ENCODE measurements at places on chromosomes 1 and 21.

DNA sequence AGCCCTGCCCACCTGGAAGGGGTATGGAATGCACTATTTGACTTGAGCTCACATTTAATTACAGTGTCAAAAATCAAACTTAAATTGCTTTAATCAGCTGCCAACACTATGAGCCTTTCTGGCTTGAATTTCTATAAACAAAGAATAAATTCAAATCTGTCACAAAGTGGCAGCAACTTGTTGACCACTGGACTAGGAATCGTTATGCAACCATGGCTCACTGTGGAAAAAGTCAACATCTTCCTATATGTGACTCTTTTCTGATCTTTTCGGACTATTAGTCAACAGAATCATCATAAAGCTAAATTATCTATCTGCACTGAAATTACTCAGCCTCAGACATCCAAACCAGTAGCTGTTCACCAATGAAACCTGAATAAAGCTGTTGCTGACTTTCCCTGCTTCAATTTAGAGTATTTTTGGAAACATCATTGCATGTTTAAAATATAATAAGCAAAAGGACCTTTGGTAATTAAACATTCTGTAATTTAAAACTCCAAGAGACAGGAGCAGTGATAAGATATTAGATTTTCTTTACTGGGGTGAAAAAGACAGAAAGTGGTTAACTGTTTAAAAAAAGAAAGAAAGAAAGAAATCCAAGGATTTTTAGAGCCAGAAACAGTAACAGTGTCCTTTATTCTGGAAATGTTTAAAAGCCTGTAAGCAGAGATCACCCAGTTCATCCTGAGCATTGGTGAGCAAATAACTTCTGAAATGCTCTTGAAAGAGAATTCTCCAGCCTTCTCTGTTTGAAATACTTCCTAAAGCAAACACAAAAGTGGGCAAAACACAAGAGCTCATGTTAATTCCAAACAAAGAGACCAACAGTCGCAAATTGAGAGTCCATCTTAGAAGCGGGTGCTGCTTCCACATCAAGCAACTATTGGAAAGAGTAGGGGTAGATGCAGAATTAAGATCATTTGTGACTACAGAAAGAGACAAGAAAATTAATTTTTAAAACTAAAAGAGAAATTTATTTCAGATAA lies 26.2 kb upstream of the ERG start:
- no peak for DNase-seq

DNA sequence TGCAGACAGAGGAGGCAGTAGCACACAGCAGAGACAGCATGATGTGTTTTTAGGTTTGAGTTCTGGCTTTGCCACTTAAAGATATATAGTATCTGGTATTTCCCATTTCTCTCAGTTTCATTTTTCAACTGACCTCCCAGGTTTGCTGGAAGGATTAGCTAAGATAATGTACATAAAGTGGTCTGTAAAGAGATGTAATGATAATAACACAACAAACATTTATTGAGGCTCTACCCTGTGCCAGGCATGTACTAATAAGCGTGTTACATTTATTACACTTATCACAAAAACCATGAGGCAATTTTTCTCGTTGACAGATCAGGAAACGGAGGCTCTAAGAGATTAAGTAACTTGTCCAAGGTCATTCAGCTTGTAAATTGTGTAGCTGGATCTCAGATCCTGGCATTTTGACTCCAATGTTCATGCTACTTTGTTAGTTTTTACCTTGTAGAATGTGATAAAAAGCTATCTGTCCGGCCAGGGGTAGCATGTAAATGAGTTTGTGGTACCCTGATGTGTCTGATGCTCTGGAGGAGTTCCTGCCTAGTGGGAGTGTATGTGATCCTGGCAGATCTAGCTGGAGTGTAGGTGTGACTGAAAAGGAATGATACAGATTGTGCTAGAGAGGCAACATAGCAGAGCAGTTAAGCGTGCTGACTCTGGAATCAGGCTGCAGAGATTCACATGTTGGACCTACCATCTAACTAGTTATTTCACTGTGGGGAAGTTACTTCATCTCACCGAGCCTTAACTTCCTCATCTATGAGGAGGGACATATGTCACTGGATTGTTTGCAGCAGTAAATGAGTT lies 146.6 kb downstream of the VPS13D start:
- no peak for DNase-seq

DNA sequence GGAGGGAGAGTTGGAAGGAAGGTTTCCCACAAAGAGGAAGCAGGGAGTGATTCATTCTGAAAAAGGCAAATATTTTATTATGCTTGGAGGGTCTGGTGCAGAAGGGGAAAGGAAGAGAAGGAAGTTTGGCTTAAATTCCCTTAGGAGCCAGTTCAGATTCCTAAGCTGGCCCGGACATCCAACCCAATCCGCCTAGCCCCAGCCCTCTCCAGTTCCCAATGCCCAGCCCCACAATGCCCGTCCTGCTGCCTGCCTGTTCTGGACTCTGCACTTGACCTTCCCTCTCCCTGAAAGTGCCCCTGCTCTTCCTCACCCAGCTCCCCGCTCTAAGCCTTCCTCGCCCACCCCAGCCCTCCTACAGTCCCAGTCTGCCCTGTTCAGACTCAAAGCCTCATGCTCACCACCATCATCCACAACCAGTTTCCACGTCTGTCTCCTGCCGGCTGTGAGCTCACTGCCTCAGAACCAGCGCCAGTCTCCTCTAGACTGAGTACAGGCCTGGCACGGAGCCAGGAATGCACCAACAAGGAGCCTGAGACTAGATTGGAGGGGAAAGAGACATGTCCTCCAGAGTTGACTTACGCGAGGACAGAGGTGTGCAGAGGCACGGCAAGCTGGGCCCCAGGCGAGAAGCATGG lies 18.9 kb downstream of the CAPN2 start:
- no peak for DNase-seq

- DNase-seq, result no peak
Measured at GRCh38 chr1:213598263-213598662, 389.5 kb upstream of the PROX1 start.

DNA sequence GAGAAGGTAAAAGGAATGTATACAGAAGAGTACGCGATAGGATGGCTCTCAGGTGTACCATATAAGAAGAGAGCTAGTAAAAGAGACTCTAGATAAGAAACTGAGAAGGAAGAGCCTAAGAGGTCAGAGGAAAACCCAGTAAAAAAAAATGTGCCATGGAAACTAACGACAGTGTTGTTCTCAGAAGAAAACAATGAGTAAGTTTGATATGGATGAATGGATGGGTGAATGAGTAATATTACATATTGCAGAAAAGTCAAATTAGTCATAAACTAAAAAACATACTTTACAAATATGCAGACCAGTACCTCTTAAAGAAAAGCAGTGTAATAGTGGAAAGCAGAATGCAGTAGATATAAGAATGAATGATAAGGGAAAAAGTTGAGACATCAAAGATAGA lies 316.2 kb downstream of the HMCN1 start:
- no peak for DNase-seq

- DNase-seq, result no peak
Measured at GRCh38 chr1:32014948-32015273, 1.2 kb downstream of the KHDRBS1 start.

DNA sequence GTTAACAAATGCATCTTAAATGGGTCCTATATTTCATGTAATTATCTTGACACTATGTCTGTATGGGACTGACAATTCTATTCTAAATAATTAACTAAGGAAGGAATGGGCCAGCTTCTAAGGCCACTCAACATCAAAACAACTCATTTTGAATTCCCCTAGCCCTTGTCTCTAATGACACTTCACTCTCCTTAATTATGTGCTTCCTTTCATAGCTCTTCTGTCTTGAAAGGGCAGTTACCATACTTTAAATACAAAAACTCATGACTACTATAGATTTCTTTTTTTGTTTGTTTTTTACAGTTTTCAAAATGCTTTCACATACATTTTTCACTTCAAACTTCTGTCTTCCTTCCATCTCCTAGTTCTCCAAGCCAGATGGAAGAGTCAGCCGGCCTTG lies 126.1 kb upstream of the CHODL start:
- no peak for DNase-seq

DNA sequence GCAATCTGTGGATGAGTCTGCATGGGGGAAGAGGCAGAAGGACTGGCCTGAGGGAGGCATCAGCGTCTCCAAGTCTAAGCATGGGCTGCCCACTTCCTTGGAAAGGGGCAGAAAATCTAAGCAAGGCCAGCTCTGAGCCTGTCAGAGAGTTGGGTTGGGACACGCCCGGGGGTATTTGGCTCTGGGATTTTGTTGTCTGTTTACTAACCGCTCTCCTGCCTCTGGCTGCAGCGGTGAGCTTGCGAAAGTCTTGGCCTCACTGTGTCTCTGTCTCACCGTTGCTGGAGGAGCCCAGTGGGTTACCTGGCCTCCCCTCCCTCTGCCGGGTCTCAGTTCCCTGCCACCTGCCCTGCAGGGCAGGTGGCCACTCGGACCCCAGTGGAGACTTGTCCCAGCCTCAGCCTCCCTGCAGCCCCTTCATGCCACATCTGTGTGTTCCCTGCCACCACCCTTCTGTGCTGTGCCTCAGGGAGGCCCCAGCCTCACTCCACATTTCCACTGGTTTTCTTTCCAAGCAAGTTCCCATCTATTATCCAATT lies 33.7 kb downstream of the EDN2 start:
- no peak for DNase-seq

- DNase-seq, result peak; percentile 22
Measured at GRCh38 chr1:109249654-109250401, 489 bp downstream of the CELSR2 start.

DNA sequence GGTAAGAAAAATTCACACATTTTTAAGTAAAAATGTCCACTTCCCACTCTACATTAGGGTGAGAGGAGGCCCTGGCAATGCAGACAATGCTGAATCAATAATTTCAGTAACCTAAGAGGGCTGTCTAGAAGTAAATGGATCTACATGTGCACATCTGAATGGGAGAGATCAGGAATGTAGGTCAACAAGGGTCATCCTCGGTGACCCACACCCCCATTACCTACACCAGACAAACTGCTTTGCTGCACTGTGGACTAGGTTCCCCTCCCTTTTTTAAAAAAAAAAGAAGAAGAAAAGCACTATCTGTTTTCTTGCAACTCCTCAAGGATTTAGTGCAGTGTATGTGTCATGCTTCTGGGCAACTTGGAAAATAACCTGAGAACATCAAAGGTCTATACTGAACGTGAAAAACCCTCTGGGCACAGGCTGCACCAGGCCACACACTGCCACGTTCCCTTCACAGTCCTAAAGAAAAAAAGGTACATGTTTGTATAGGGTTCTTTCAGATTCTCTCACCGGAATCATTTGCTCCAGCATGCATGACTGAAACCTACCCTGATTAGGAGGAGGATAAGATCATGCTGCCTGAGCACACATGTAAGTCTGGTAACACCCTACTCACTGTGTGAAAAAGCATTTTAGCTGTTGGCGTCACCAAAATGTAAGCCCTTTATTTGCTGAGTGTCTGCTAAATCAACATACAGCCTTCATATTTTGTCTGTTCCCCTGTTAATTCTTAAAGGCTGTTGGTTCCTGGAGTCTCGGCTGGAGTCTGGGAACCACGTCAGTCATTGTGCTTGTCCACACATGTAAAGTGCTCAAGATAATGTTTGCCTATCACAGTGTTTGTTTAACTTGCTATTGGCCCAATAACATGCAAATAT lies 341.0 kb downstream of the SMYD3 start:
- no peak for DNase-seq

DNA sequence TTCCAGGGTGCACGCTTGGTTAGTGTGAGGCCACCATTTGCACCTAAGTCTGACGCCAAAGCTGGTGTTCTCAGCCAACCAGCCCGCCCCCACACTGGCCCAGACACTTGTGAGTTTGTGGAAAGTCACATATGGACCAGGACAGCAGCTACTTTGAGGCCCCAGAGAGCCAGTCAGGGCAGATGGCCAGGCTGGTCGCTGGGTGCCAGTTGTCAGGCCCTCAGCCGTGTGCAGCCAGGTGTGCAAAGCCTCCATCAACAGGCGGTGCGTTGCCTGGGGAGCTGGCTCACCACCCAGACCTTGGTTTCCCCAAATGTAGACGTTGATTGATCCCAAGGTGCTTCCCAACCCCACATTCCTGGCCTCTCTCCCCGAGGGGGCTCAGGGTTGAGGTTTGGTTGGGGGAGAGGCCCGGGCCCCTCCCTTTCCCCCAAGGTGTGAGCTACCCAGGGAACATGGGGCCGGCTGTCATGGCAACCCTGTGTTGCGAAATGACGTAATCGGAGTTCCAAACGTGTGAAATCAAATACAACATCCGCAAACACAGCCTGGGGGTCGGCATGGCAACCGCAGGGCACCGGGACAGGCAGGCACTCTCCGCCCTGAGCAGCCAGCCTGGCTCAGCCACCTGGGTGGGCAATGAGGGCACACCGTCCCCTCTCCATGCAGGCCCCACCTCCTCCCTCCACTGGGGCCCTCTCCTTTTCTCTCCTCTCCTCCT lies 42.2 kb upstream of the WNT4 start:
- no peak for DNase-seq

GRCh38 chr1:20281801-20282200 lies 8.9 kb upstream of the VWA5B1 start:
- no peak for DNase-seq

- peak; percentile 71 for DNase-seq
Measured at GRCh38 chr1:55277377-55278130, 62.4 kb upstream of the USP24 start.

GRCh38 chr1:10832703-10833102 lies 36.3 kb upstream of the CASZ1 start:
- no peak for DNase-seq

- no peak for DNase-seq
Measured at GRCh38 chr1:112565800-112566199, 53.1 kb downstream of the ST7L start.

DNA sequence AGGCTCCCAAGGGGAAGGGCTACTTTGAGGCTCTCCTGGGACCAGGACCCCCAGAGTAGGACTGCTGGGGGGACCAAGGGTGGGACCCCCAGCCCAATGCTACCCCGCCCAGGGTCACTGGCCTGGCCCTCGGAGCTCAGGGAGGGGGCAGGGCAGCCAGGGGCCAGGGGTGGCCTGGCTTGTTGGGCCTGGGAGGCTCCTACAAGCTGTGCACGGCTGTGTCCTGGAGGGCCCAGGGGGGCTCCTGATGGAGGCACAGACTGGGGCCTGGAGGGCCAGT lies 2.2 kb downstream of the HES4 start:
- no peak for DNase-seq

GRCh38 chr1:54570161-54570560 lies 22.1 kb downstream of the ACOT11 start:
- no peak for DNase-seq

GRCh38 chr21:45019076-45019886 lies 55.1 kb upstream of the ADARB1 start:
- DNase-seq, result no peak

GRCh38 chr1:108777839-108778238 lies 31.4 kb downstream of the STXBP3 start:
- DNase-seq, result no peak

DNA sequence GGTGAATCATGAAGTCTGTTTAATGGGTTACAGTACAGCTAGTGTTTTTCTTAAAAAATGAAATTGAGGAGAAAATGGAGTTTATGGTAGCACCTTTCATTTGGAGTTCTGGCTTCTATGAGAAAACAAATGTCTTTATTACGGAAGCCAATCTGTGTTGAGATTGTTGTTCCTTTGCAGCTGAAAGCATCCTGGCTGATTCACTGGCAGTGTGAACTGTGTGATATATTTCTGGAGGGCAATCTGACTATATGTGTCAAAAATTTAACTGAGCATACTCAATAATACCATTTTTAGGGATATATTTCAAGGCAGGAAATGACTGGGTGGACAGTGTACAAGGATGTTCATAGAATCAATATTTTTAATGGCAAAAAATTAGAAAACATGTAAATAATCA lies 46.6 kb upstream of the LYST start:
- DNase-seq, result no peak

- DNase-seq, result no peak
Measured at GRCh38 chr1:18093193-18093592, 14.4 kb upstream of the IGSF21 start.

GRCh38 chr1:27487966-27488884 lies 1.7 kb downstream of the WASF2 start:
- peak; percentile 22 for DNase-seq

GRCh38 chr1:172938681-172939080 lies 112.1 kb downstream of the TNFSF18 start:
- DNase-seq, result no peak
